Common myeloid progenitor, CD34-positive (primary cell): ENCODE measurements at places on chromosomes 3 and 15.

GRCh38 chr15:33201491-33202231 lies 7.1 kb upstream of the FMN1 start:
- peak; percentile 91 for DNase-seq

- DNase-seq = no peak
These were observed 23.1 kb upstream of the RNU6-1 start for GRCh38 chr15:67862750-67863441.

DNA sequence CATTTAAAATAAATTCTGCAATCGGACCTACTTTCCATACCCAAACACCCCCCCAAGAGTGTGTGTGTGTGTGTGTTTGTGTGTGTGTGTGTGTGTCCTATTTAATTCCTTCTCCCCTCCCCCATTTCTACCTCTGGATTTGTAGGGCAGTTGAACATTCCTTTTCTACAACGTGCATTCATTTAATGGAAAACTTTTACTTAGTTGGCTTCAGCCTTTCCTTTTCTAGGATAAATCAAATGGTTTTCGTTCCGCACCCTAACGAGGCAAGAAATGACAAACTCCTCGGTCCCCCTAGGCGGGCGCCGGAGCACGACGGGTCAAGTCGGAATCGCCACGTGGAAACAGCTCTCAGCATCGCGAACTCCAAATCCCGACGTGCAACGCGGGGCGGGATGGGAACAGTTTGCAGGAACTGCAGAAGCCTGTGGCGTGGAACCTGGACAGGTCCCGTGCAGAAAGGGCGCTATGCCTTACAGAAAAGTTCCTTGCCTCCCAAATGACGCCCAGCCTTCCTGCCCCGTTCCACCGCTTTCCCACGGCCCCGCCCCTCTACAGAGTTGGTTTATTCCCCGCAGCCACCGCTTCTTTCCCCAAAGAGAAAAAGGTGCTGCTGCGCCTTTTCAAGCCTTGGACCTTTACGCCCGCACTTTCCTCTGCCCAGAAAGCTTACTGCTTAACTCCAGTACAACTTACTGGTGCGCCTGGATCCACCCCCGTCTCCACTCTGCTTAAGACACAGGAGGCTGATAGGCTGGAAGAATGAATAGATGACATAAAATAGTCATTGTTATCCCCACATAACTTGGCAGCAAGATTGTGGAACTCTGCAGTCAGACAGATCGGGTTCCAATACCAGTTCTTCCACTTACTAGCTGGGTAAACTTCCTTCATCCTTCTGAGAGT lies 1.1 kb upstream of the EIF2B5 start:
- DNase-seq = peak; percentile 76

GRCh38 chr3:57179580-57180410 lies 14.6 kb upstream of the IL17RD start:
- DNase-seq = peak; percentile 34

- peak; percentile 88 for DNase-seq
These were observed 9.7 kb downstream of the RHCG start for GRCh38 chr15:89486726-89487050.
